ENCODE measurements at places on chromosomes 1 and 21.

DNA sequence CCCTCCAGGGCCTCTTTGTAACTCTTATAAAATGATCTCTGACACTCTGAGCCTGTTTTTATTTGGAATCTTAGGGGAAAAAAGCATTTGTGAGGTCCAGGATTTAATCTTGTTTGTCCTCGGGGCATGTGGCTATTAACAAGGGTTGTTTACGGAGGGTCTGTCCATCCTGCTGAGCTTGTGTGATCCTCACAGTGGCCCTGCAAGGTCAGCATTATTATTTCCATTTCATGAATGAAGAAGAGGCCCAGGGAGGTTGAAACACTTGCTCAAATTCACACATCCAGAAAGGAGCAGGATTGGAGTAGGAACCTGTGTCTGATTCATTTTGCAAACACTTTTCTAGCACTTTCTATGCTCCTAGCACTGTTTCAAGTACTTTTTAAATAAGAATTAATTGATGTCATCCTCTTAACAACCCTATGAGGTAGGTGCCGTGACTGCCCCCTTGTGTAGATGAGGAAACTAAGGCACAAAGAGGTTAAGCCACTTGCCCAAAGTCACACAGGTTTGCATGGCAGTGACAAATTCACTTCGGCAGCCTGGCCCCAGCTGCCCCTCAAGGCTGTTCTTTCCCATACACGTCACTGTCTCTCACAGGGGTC lies 178.9 kb downstream of the MIS18A start:
- no peak for DNase-seq

- no peak for DNase-seq
Measured at GRCh38 chr1:108801101-108801500, 54.6 kb downstream of the STXBP3 start.

- DNase-seq = no peak
Measured at GRCh38 chr1:94255476-94255875, 18.1 kb upstream of the ARHGAP29 start.

DNA sequence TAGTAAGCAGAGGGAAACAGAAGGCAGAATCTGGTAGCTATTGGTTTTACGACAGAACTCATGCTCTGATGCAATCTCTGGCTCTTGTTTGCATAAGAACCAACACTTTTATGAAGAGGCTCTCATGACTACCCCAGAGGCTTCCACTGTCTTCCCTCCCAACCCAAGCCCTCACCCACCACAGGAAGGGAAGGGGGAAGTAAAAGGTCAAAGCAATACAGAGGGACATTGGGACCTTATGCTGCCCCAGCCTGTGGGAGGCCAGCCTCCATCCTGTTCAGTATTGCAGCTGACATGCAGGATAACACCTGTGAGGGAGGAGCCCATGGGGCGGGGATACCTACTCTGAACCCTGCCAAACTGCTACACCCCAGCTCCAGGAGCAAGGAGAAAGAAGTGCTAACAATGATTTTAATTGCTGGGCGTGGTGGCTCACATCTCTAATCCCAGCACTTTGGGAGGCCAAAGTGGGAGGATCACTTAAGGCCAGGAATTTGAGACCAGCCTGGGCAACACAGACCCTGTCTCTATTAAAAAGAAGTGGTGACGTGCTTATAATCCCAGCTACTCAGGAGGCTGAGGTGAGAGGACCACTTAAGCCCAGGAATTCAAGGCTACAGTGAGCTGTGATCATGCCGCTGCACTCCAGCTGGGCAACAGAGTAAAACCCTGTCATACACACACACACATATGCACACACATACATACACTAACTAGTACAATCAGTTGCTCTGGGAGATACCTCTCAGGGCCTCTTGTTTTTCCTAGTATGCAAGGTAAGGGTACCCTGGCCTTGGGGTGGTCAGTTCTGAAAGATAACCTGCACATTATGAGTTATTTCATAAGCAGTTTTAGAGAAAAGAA lies 9.5 kb downstream of the MR1 start:
- no peak for DNase-seq

- DNase-seq = peak; percentile 48
Measured at GRCh38 chr1:6727535-6727934, 25.9 kb upstream of the DNAJC11 start.

DNA sequence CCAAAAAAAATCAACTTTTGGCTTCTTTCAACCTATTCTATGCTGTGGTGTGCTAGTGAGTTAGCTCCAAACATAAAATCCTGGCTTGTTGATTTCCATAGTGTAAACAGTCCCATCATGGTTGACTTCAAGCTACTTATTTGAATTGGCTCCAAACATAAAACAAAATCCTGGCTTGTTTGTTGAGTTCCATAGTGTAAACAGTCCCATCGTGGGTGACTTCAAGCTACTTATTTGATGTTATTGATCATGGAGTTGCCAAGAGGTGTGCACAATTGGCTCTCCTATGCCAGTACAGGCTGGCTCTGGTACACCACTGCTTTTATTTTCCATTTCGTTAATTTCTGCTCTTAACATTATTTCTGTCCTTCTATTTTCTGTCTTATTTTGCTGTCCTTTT lies 1.8 kb upstream of the COA6 start:
- DNase-seq = no peak

DNA sequence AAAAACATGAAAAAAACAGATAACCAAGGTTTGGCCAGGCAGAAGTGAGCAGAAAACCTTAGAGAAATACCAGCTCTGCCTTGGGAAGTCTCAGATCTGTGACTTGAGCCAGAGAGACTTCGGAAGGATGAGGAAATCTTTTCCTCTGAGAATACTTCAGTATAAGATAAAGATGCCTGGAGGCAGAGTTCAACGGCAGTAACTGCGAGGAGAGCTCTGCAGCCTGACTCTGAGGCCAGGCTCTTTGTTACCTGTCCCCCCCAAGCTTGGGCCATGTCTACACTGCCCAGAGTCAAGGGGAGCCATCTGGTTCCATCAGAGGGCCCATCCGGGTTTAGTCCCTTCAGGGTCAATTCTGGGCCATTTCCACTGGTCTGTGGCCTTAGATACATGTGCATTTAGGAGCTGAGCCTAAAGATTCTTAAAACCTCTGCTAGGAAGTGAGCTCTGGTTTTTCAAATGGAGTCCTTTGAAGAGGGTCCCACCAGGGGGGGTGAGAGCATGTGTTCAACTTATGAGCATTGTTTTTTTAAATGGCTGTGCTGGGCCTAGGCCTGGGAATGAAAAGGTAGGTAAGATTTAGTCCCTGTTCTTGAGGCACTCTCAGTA lies 8.7 kb downstream of the KIRREL1 start:
- no peak for DNase-seq

- no peak for DNase-seq
Measured at GRCh38 chr1:157176591-157177121, 38.5 kb upstream of the ETV3 start.

- no peak for DNase-seq
Measured at GRCh38 chr1:29238620-29239002, 2.3 kb downstream of the PTPRU start.

- DNase-seq = no peak
Measured at GRCh38 chr1:169484683-169485430, 887 bp downstream of the SLC19A2 start.

GRCh38 chr1:207807690-207808321 lies 56.0 kb downstream of the CD46 start:
- DNase-seq = no peak

DNA sequence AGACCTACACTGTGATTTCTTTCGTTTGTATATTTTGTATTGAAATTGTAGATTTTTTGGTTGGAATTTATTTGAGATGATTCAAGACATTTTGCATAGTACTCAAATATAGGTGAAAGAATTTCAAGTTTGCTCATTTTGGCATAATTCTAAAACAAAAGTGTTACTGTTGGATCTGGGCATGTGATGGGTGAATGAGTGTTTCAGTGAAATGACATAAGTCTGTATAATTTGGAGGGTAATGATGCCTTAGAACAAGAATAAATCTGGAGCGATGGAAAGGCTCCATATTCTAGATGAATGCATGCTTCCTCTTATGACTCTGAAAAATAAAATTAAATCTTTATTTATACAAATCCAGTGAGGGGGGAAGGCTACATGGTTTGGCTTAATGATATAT lies 41.0 kb downstream of the NFIA start:
- no peak for DNase-seq

DNA sequence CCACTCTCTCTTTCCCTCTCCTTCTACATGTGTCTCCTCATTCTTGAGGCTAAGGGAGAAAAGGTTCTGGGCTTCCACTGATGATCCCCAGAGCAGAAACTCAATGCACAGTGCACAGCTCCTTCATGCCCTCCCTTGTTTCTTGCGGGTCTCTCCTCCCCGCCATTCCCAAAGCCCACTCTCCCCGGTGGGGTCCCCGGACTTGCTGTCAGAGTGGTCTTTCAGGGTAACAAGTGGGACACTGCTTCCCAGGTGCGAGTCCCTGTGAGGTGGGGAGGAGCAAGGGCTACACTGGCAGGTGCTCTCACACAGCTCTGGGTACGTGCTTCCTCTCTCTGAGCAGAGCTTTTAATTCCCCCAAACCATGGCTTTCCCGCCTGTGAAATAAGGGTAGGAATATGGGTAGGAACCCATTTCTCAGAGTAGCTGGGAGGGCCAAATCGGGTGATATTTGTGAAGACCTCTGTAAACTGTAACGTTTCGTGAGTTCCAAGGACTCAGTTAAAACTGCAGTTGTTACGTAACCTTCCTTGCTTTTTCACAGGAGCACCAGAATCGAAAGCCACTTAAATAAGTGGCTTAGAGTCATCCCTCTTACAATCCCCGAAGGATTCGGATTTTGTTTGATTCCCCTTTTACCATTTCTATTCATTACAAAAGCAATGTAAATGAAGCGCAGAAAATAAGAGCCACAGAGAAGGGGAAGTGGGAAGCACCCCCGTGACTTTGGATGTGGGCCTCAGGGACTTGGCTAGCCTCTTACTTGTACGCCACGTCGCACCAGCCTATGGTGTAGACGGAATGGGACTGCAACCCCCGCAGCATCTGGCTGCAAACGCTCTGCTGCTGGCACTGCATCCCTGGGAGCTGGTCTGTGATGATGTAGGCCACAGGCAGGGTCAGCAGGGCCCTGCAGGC lies 6.2 kb downstream of the PGLYRP3 start:
- DNase-seq = no peak

DNA sequence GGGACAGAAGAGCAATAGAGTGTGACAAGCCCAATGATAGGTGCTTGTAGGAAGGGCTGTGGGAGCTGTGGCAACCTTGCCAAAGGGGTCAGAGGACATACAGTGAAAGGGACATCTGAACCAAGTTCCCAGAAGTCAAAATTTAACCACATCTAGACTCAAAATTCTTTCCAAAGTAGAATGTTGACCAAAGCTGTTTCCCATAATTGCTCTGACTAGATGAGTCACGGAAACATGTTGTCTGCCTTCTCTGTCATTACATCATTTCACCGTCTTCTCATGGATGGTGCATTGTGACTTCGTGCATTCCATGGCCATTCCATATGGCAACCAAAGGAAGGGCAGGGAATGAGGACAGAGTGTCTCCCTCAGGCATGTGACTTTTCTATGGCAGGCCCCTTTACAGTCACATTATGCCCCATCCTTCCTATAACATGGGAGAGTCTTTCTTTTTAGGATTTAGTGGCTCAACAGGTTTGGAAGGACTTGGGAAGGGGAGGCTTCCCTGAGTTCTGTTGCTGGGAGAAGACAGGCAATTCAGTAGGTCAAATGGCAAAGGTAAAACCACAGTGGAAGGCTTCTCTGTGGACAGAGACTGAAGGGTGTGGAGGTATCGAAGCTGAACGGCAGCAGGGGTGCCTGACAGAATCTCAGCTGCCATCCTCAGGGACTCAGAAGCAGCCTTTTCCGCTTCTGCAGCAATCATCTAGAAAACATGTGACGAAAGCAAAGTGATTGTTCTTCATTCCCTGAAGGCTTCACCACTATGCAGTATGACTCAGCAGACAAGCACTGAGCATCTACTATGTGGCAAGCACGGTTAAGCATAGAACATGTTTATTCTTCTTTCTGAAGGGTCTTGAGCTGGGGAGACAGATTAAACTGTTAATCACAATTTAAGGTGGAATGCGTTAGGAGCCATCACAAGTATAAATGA lies 24.7 kb downstream of the NPHS2 start:
- no peak for DNase-seq

- peak; percentile 40 for DNase-seq
Measured at GRCh38 chr1:160376525-160377131, 9.8 kb downstream of the NHLH1 start.

DNA sequence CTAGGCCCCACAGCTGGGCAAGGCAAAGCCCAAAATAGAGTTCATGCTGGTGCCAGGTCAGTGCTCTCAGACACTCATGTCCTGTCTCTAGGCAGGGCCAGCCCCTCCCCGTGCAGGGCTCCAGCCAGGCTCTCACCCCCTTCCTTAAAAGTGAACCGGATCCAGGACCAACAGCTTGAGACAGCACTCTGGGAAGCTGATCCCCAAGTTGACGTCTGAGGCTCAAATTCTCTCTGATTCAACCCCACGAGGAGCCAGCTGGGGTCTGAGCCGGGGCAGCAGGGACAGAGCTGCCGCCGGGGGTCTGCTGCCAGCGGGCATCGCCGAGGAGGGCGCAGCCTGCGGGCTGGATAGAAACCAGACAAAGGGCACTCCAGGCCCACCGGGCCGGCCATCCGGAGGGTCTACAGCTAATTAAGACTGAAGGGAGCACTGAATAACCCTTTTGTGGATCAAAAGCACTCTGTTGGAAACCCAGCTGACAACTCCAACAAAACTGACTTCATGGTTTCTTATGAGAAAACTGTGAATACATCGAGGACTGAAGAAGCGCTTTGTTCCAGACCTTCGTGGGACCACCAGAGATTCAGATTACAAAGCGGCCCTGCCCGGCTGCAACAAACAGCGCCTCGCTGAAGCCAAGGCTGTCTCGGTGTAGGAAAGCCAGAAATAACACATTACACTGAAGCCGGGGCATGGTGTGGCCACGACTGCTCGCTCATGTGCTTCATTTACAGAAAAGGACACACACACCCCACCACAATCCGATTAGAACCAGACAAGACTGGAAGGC lies 95.8 kb downstream of the PSMG1 start:
- DNase-seq = no peak

GRCh38 chr1:102970496-102971078 lies 137.7 kb downstream of the COL11A1 start:
- DNase-seq = peak; percentile 0

Data from GM18507 (cell line).